Activated CD4-positive, CD25-positive, alpha-beta regulatory T cell (primary cell): ENCODE measurements at places on chromosomes 1 and 21.

DNA sequence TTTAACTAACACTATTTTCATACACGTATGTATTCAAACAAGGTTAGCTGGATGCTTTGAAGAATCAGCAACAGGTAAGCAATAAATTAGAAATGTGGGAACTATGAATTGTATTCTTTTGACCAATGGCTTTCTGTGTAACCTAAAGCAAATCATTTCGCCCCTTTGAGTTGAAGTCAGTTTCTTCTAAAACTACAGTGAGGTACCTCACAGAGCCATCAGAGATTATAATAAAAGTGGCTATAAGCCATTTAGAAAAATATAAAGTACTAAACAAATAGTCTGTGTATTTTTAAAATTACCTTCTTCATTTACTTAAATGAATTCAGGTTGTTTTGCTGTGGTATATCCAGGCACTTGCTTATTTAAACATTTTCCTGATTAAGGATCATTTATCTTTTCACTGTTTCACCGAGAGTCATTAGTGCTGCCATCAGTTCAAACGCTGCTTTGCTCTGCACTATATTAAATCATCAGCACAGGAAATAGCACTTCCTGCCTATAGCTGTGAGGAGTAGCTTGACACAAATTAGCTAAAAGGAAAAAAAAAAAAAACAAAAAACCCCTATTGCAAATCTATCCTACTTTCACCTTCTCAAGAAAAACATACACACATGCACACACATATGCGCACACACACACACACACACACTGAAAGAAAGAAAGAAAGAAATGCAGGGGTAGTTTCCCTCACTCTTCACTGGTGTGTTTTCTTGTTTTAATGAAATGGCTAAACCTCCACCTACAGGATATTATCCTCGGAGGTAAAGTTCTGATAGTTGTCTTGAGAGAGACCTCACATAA is 39.8 kb upstream of the C1orf105 start:
- no peak for DNase-seq

DNA sequence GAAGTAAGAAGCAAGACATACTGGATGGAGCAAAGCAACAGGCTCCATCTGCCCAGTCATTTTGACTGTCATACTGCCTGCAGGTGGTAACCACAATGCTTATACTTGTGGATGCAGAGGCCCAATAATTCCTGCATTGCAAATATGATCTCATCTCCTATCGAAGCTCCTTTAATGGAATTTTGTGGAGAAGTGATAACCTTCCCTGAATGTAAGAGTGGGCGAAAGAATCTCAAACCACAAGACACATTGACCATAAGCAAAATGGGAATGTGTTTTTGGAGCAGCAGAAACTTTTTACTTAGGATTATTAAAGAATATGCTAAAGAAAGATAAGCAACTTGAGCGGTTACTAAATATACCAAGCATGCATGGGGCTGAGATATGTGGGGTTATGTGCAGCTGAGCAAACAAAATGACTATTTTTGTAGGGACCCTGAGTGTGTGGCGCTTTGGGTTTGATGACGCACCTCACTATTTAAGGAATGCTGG is 77.4 kb upstream of the BACH1 start:
- no peak for DNase-seq

DNA sequence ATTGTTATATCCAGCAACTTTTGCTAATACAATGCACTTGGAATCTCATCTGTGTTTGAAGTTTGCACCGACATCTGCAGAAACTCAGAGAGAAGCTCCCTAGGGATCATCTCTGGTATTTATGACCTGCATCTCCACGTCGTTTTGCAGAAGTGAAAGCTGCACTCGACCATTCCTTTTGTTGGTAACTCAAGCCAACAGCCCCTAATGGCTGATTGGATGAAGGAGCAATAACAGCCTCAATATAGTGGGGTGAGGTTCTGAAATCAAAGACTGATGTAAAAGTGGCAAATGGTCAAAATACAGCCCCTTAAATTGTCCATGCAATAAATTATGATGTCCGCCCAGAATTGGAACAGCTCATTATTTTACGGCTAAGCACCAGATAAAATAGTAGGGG is 344.2 kb upstream of the KAZN start:
- DNase-seq: no peak

DNA sequence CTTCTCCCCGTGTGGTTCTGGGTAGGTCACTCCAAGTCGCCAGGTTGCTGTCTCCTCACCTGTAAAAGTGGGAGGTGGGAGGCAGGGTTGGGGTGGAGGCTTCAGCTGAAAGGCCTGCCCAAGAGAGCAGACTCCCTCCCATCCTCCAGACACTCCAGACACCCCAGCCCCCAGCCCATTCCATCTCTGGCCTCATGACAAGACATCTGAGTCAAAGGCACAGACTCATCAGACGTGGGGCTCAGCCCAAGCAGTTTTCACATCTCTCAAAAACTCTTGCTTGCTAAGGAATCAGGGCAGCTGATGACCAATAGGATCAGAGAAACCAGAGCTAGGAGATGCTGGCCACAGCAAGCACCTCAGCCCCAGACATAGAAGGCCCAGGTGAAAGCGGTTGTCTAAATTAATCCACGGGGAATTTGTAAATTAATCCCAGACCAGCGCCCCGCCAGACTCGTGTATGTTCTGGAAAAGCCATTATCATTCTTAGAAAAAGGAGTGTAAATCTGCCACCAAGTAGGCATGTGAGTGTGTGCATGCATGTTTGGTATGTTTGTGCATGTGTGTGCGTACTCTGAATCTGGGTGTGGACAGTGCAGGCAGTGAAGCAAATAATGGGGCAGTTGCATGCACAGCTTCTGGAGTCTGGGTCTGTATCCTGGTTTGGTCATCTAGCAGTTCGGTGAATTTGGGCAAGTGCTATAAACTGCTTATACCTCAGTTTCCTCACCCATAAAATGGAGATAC is 55.2 kb downstream of the KCND3 start:
- no peak for DNase-seq

DNA sequence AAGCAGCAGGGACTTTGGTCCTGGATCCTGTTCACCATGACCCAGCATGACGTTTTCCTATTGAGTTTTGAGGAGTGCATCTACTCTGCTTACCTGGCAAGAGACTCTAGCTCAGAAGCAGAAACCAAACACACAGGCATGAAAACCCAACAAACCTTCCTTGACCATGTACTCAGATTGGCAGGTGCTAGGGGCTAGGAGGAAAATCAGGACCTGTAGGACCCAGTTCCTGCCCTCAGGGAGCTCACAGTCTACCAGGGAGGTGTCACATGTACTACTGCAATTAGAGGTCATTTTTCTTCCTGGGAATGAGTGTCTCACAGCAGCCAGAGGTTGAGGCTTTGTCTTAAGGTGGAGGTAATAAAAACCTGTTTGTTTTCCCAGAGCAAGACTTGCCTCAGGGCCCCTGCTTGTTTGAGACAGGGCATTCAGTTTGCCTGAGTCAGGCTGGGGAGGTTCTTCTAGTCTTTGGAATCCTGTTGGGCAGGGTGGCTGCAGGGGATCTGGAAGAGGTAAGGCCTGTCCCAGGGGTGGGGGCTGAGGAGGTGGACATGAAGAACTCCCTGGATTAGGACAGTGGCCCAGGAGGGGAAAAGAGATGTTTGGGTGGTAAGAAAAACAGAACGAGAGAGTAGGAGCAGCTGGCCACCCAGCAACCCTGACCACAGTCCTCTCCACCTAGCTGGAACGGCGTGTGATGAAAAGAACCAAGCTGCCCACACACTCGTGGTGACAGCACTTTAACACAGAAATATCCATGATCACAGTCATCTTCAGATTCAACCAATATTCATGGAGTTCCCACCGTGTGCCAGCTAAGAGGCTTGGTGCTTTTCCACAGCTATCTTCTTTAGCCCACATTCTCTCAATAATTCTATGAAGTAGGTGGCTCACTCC is 30.8 kb downstream of the IER5 start:
- no peak for DNase-seq

- DNase-seq: no peak
Observed at GRCh38 chr1:232835166-232835565, 29.9 kb downstream of the MAP10 start.

DNA sequence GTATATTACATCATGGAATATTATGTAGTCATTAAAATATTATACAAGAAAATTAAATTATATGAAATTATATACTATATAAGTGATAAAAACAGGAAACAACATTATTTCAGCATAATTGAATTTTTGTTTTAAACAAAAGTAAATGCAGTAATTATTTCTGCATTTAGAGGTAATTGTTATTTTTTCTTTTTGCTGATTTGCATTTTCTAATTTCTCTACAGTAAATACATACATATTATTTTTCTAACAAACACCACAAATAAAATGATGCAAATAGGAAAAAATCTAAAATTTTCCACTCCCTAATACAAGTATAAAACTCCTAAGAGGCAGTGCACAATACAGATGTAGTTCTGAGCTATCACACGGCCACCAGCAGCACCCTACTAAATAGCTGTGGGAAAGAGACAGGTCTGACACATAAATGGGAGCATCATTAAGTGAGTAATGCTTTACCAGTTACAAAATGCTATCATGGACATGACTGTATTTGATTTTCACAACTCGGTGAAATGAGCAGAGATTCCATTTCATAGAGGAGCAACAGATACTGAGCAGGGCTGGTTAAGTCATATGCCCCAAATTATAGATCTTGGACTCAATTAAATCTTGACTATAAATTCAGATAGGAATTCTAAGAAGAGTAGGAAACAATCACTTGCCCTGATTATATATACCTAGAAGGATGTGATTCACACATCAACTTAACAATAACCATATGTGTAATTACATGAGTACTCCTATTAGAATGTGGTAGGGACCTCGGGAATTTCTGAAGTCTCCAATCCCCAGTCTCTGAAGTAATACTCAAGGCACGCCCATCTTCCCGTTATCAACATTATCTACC is 49.0 kb downstream of the NRIP1 start:
- DNase-seq: no peak

DNA sequence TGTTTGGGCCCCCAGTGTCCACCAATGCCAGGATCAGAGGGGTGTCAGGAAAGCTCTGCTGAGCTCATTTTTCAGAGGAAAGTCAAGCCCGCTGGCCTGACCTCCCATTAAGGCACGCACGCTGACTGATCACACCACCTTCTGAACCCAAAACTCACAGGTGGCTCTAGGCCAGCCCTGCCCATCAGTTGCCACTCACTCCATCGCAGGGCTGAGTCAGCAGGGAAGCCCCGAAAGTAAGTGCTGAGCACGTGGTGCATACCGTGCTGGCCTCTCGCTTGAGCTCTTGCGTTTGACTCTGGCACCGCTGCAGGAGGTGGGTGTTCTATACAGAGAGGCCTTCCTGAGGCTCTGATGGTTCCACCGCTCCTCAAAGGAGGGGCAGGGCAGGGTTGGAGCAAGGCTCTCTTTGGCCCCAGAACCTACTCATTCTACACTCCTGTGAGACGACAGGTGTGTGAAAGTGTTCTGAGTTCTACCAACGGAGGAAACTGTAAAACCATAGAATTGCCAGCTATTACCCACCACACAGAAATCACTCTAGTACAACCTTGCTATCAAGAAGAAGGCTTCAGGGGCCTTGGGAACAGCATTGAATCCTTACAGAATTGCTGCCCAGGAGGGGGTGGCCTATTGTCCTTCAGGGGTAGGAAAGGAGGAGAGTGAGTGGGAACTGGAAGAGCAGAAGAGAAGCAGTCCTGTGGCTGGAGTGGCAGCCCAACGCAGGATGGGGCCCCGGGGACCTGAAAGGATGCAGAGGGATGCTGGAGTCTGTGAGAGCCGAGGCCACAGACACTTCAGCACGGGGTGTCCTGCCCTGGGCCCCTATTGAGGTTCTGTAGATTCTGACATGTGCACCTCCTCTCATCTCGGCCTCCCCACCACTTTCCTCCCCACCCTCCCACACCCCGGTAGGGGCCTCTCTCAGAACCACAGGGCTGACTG is 214.7 kb upstream of the EDN2 start:
- DNase-seq: no peak

GRCh38 chr1:1847890-1848289 is 43.0 kb downstream of the GNB1 start:
- no peak for DNase-seq

GRCh38 chr1:228437424-228437962 is 20.8 kb upstream of the TRIM17 start:
- DNase-seq: no peak
